ENCODE measurements at places on chromosomes 16 and 17. TPM values are rescaled to one million over a fixed set of nuclear protein-coding genes. Genes with fewer than 3 reads are reported as not detected.

FBXL19 gene
- 11.2 TPM for total RNA-seq

KRT20 gene
- total RNA-seq = not detected

- peak; percentile 19 for DNase-seq
- no peaks in the 10 kb centered on the region for H3K4me1 ChIP-seq
- no peaks in the 10 kb centered on the region for H3K36me3 ChIP-seq
- H3K4me3 ChIP-seq = no peak overlapping the region
- H3K27me3 ChIP-seq = no peaks in the 10 kb centered on the region
- no peak overlapping the region for H3K27ac ChIP-seq
Observed at GRCh38 chr17:70414300-70414699, 245.0 kb downstream of the KCNJ2 start.

- H3K4me3 ChIP-seq = no peak overlapping the region
- H3K4me1 ChIP-seq = peaks cover 22% of the 10 kb centered on the region
- DNase-seq = peak; percentile 72
- H3K27me3 ChIP-seq = no peaks in the 10 kb centered on the region
- peak overlapping the region; percentile 81 for H3K27ac ChIP-seq
Observed at GRCh38 chr16:27245276-27246172, 23.0 kb downstream of the NSMCE1 start.

DNA sequence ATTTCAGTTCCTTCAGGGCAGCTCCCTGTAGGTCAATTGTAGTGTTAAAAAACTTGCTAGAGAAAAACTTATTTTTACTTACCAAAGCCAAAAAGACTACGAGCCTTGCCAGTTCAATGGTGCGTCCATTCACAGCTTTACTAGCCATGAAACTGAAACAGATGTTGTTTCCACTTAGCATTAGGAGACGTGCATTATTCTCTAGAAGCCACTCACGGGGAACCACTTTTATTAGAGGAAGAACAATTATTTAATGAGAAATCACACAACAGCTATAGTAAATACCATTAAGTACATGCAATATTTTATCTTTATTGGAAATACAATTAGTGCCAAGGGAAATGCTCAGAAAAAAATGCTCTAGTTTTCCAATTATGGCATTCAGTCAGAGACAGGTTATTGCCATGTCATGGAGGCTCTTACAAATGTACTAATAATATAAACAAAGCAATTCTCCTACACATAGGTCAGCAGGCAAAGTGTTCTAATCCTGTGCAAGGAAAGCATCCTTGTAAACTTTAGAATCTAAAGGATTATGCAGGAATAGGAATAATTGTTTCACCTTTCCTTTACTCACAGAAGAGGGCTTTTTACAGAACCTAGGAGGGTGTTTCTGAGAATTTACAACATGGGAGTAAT, 17.4 kb downstream of the LASP1NB start:
- no peaks in the 10 kb centered on the region for H3K4me1 ChIP-seq
- H3K27ac ChIP-seq = no peak overlapping the region
- DNase-seq = no peak
- H3K36me3 ChIP-seq = no peaks in the 10 kb centered on the region

DNA sequence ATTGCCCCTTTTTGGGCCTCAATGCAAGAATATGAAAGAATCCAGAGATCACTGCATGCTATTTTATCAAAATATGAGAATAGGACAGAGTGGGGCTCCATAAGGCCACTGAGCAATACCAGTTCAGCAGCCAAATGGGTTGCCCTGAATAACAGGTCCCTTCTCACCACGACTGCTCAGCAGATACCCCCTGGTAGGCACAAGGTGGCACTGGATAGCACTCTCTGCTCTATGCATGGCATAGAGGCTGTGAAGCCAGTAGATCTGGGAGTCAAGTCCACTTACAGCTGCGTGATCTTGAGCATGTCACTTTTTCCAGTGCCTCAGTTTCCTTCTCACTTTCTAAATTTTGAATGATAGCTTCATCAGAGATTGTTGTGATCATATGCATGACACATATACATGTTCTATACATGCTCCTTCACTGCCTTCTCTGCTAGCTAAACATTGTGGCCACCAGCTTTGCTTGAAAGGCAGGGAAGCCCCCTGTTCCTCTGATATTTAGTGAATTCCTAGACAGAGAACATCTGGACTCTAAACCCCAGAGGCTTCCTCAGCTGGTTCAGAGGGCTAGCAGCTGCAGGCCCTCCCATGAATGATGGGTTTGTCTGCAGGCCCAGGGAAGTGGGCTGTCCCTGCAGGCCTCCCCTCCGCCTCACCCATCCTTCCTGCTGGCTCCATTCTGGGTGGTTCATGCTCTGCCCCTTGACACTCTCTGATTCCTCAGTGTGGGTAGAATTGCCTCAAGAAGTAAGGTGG, 84.9 kb upstream of the ASIC2 start:
- no peak for DNase-seq
- no peaks in the 10 kb centered on the region for H3K36me3 ChIP-seq
- no peaks in the 10 kb centered on the region for H3K27me3 ChIP-seq
- H3K4me3 ChIP-seq = no peak overlapping the region
- H3K27ac ChIP-seq = no peak overlapping the region

OR4D1 gene
- total RNA-seq = not detected

NATD1 gene
- total RNA-seq = 16.9 TPM
